ENCODE measurements at places on chromosomes 2 and 18.

GRCh38 chr18:51765606-51766360 lies 568.3 kb upstream of the MEX3C start:
- DNase-seq = no peak

DNA sequence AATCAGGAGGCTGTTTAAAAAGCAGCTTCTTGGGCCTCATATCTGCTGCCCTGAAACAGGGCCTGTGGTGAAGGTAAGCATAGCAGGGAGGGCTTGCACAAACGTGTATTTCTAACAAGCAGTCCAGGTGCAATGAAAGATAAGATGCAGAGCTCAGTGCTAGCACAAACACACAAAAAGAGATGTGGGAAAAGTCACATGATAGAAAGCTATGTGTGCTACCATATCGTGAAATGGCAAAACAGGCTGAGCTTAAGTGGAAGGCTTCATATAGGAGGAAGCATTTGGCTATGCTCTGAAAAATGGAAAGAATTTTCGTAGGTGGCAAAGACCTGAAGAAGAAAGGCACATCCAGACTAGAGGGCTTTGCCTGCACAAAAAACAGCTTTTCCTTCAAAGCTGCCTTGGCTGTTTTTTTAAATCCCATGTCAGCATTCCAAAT lies 10.2 kb downstream of the RSAD2 start:
- no peak for DNase-seq

DNA sequence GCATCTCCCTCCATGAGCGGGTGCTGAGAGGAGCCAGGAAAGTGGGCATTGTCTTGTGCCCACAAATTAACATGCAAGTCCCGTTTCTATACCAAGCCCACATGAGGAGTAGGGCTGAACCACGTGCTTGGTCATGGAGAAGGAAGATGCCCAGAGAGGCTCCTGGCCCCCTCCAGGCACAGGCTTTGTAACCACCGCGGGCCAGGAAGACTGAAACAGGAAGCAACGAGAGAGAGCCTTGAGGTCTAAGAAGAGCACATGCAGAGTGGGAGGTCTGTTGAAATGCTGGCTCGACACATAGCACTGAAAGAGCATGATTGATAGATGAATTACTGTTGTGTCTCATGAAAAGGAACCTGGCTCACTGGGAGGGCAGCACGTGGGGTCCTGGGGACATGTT lies 36.3 kb downstream of the VWA3B start:
- no peak for DNase-seq

GRCh38 chr2:61357681-61358080 lies 113.2 kb downstream of the USP34 start:
- DNase-seq = no peak

GRCh38 chr2:167254721-167255120 lies 366.4 kb downstream of the XIRP2 start:
- DNase-seq = no peak

DNA sequence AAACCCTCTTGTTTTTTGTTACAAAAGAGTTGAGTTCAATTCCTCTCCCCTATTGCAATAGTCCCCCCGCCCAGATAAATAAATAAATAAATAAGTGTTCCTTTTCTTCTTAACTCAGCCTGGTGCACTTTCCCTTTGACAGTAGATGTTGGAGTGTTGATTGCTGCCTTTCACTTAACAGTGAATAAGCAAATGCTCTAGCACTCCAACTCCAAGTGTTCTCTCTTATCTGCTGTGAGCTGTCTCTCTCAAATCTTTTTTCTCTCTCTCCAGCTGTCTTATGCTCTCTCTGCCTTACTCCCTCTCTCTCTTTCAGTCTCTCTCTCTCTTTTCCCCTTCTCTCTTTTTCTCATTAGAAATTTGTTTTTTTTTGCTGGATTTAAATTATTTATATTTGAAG lies 216.7 kb downstream of the TMX3 start:
- DNase-seq = no peak

GRCh38 chr2:240999873-241000541 lies 1.6 kb downstream of the SNED1 start:
- DNase-seq = no peak

GRCh38 chr2:241965931-241966412 lies 96.4 kb downstream of the RTP5 start:
- peak; percentile 75 for DNase-seq

DNA sequence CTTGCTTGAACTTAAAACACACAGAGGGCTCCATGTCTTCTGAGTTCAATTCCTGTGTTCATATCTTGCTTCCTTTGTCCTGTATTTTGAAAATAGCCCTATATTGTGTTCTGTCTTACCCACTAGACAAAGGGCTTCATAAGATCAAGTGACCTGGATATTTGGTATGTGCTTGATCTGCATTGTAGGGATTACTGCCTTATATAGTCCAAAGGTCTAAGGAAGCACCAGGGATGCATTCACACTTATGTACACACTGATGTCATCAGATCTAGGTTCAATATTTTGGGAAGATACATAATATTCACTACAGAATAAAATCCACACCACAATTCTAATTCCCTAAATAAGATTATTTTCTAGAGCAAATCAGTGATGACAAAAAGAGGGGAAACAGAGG lies 278.0 kb upstream of the KYNU start:
- no peak for DNase-seq

DNA sequence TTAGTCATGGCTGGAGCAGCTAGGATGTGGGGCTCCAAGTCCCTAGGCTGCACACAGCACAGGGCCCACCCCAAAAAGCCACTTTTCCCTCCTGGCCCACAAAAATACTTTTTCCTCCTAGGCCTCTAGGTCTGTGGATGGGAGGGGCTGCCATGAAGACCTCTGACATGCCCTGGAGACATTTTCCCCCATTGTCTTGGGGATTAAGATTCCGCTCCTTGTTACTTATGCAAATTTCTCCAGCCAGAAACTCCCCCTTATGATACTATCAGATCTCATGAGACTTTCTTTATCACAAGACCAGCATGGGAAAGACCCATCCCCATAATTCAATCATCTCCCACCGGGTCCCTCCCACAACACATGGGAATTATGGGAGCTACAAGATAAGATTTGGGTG lies 125.9 kb downstream of the ESCO1 start:
- no peak for DNase-seq

DNA sequence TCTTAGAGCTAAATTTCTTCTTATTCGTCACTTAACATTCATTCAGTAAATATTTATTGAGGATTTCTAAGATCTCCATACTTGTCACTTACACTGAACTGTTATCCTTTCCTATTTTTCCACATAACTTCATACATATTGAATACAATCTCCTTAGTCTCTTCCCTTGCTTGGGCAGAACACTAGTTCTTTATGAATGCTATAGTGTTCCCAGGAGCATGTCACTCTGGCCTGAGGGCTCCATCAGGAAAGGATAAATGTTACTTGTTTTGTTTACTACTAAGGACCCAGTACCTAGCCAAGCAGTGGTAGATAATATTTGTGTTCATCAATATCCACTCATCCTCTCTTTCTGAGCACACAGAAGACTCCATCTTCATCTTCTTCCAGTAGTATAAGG lies 544.7 kb downstream of the ZEB2 start:
- DNase-seq = no peak

DNA sequence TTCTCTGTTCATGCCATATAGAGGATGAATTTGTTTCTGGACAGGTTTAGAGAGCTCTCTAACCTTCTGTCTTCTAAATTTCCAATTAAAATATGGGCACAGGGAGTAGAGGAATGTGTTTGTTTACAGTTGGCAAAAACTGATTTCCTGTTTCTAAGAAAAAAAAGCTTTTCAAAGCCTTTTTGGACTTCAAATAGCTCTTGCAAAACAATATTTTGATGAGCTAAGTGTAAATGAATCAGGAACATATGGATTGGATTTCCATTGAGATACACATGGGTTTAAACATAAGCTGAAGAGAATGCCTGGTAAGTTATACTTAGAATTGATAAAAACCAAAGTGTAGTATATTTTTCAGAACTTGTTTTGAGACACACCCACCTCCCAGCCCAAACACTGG lies 677.5 kb downstream of the NYAP2 start:
- DNase-seq = no peak

GRCh38 chr2:10079870-10080535 lies at the start of gene CYS1:
Gene CYS1 (minus strand): TSS chr2:10080411. CDS start chr2:10080223, 188 bp downstream.
- DNase-seq = no peak

- no peak for DNase-seq
Observed at GRCh38 chr2:239456940-239457339, 56.1 kb upstream of the HDAC4 start.

DNA sequence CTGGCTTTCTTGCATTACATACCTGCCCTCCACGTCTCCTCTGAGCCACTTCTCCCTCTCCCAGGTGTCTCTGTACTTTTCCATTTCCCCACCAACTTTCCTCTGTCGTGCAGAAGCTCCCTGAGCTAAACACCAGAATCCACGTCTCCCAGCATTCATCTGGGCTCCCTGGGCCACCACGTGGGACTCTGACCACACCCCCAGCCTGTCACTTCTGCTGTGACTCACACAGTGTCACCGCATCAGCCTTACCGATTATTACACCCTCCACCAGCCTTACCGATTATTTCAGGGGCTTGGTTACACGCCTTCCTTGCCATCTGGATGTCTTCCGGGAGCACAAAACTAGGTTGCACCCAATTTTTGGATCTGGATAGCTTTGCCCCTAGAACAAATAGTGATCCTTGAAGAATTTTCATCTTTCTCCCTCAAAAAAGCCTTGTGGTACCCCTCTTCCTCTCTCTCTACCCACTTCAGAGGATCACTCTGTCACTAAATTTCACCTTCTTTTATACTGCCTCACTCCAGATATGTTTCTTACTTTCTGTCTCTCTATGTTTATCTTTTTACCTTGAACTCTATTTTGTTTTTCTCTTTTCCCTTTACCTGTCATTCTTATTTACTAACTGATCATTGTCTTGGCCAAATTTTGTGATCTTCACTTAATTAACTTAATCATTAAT lies 136.9 kb upstream of the CAB39 start:
- peak; percentile 65 for DNase-seq

- DNase-seq = no peak
Observed at GRCh38 chr2:9086465-9086864, 83.0 kb upstream of the MBOAT2 start.

GRCh38 chr2:105744909-105745853 lies at the start of gene NCK2:
Gene NCK2 (plus strand): TSS chr2:105744912. CDS start chr2:105855064, 110,152 bp downstream.
- DNase-seq = no peak

- DNase-seq = no peak
Observed at GRCh38 chr2:109084341-109084740, 44.7 kb upstream of the SH3RF3 start.

DNA sequence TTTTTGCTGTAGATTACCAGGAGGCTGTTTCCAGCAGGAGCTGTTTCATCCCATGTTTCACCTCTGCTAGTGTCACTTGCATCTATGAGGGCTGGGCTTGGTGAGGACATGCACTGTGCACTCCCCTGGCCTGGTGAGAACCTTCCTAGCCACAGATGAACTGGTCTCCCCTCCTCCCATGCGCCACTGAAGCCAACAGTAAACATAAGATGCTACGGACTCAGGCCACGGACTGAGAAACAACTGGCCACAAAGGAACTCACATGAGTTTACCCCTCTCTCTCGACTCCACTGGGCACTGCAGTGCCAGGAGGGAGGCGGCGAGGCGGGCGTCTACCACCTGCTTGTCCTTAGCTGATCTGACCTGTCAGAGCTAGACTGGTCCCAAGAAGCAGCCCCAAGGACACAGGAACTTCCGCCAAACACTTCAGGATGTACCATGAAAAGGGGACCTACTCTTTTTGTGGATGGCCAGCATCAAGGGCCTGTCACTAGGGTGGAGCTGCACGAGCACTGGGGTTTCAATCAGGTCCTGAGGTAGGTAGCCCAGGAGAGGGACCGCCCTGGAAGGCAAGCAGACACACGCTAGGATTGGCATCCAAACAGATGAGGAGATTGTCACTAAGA lies 22.8 kb upstream of the HES6 start:
- no peak for DNase-seq

DNA sequence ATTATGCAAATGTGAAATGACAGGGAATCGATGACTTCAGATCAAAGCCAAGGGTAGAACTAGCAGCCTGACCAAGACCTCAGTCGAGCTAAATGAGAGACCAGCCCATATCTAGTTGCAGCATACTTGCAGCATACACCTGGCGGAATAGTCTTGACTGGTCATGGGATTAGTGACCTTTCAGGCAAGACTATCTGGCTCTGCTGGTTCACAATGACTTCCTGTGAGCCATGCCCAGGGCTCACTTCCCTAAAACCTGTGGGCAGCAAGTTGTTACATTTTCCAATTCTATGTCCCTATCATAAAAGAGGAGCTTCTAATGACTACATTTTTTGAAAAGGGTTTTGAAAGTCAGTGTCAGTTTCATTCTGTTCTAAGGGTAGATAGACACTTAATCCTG lies 1624.9 kb upstream of the CELF4 start:
- DNase-seq = no peak

DNA sequence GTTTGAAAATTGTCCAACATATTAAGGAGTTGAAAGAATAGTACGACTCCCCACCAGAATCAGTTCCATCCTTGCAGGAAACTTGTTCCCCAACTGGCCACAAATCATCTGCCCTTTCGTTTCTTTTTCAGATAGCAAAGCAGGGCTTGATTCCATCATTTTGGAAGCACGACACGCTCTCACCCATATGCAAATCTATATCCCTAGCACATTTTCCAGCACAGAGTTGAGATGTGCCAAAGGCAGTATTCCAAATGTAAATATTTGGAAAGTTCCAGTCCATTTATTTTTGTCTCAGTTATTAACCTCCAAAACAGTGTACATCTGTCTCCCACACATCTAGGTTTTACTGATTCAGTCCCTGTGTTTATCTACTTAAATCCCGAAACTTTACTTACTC lies 128.8 kb upstream of the BCL2L11 start:
- DNase-seq = no peak

GRCh38 chr2:120605231-120605935 lies 130.3 kb upstream of the GLI2 start:
- DNase-seq = no peak

GRCh38 chr2:13681936-13682335 lies 950.6 kb upstream of the LRATD1 start:
- DNase-seq = no peak

- DNase-seq = peak; percentile 9
Observed at GRCh38 chr2:103174711-103175110, 412.9 kb downstream of the TMEM182 start.

DNA sequence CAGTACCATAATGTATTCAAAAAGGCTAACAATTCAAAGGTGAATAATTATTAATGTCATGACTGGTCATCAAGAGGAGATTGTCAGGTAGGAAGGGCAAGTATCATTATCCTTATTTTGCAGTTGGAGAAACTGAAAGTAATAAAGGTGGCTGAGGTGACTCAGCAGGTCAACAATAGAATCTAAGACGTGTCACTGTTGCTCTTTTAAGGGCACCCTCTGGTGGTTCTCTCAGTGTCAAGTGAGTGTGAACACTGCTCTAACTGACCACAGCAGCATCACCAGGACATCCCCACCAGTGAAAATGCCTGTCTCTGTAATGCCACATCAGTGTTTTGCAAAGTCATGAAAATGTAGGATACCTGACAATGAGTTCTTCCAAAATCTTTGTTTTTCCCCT lies 69.7 kb downstream of the DCC start:
- DNase-seq = no peak

DNA sequence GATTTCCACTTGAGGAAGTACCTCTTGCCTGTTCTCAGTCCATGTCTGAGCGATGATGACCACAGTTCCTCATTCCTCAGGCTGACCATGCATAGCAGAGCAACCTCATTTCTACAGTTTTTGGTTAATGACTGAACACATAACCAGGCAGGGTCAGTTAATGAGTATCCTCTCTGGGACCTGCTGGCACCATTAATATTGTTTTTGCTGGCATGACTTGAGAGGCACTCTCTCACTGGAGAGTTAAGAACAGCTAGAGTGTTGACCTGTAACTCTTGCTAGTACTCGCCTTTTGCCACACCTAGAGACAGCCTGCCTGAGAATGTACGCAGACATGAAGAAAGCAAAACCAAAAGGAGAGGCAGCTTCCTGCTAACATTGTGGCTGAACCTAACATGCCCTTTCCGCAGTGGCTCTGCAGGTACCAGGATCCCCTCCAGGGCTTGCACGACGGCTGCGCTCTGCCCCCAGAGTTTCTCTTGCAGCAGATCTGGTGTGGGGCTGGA lies 23.9 kb downstream of the PECR start:
- DNase-seq = peak; percentile 74

Data from activated CD4-positive, alpha-beta T cell treated with anti-CD3 and anti-CD28 coated beads, Interleukin-2, Interleukin-6, amounts not matched to agents 100 ng/mL and 50 ng/mL, durations not matched to agents 16 hours and 8 hours (primary cell).